Activated CD8-positive, alpha-beta memory T cell treated with anti-CD3 and anti-CD28 coated beads, Interleukin-2, amount 10 ng/mL, durations not matched to agents 7 days and 5 days (primary cell): ENCODE measurements at places on chromosomes 4 and X. TPM values are rescaled to one million over a fixed set of nuclear protein-coding genes. Genes with fewer than 3 reads are reported as not detected.

- peak overlapping the region; percentile 90 for H3K27ac ChIP-seq
- peaks cover 15% of the 10 kb centered on the region for H3K27me3 ChIP-seq
- peak overlapping the region; percentile 93 for H3K4me3 ChIP-seq
- peaks cover 45% of the 10 kb centered on the region for H3K4me1 ChIP-seq
Measured at GRCh38 chr4:101345596-101346350, 1.6 kb downstream of the PPP3CA start.

DNA sequence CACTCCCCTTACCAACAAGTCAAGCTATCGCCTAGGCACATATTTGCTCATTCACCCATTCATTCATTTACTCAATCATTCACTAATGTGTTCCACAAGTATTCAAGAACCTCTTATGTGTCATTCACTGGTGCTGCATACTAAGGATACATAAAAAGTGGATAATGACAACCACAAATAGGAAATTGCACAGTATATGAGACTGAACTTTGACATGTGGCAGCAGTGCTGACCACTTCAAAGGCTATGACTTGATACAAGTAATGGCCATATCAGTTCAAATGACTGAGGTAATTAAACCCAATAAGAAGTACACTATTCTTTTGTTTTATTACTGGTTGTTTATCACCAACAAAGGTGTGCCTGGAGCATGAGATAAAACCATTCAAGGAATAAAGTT lies 282.5 kb downstream of the KLHL13 start:
- H3K4me1 ChIP-seq: no peaks in the 10 kb centered on the region
- H3K27ac ChIP-seq: no peak overlapping the region
- no peaks in the 10 kb centered on the region for H3K36me3 ChIP-seq
- H3K4me3 ChIP-seq: no peak overlapping the region
- H3K27me3 ChIP-seq: no peaks in the 10 kb centered on the region

DNA sequence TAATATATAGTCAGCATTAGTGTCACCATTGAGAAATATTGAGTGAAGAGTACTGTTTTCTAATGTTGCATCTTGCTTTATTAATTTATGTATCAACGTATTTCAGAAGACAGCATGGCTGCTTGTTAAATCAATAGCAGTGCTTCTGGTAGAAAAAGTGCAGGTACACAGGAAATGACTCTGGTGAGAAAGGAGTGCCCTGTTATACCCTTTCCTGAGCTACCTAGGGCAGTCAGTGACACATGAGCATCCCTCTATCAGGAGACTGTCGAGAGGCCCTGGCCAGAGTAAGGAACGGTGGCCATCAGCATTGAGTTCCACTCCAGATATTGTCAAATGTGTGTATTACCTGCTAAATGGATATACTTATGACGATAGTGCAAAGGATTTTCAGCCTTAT lies 42.1 kb downstream of the SCML1 start:
- H3K27ac ChIP-seq: no peak overlapping the region
- H3K36me3 ChIP-seq: no peaks in the 10 kb centered on the region
- DNase-seq: no peak
- no peaks in the 10 kb centered on the region for H3K27me3 ChIP-seq
- H3K4me1 ChIP-seq: no peaks in the 10 kb centered on the region

Gene MAGEB17
- not detected for total RNA-seq

Gene DKK2
- not detected for total RNA-seq

GRCh38 chrX:147403040-147403439 lies 508.7 kb upstream of the FMR1 start:
- DNase-seq: no peak
- no peak overlapping the region for H3K4me3 ChIP-seq
- H3K27me3 ChIP-seq: no peaks in the 10 kb centered on the region
- H3K27ac ChIP-seq: no peak overlapping the region
- H3K36me3 ChIP-seq: no peaks in the 10 kb centered on the region

Gene CLCN5
- total RNA-seq: 4.0 TPM

GRCh38 chr4:159143687-159144086 lies 40.8 kb downstream of the RAPGEF2 start:
- no peak overlapping the region for H3K4me3 ChIP-seq
- no peak overlapping the region for H3K27ac ChIP-seq
- peaks cover 3% of the 10 kb centered on the region for H3K36me3 ChIP-seq
- H3K27me3 ChIP-seq: no peaks in the 10 kb centered on the region
- DNase-seq: no peak
- H3K4me1 ChIP-seq: no peaks in the 10 kb centered on the region

GRCh38 chr4:107153228-107153627 lies 117.1 kb upstream of the DKK2 start:
- H3K27ac ChIP-seq: no peak overlapping the region
- no peak overlapping the region for H3K4me3 ChIP-seq
- no peaks in the 10 kb centered on the region for H3K36me3 ChIP-seq
- H3K4me1 ChIP-seq: no peaks in the 10 kb centered on the region
- DNase-seq: no peak
- H3K27me3 ChIP-seq: no peaks in the 10 kb centered on the region

DNA sequence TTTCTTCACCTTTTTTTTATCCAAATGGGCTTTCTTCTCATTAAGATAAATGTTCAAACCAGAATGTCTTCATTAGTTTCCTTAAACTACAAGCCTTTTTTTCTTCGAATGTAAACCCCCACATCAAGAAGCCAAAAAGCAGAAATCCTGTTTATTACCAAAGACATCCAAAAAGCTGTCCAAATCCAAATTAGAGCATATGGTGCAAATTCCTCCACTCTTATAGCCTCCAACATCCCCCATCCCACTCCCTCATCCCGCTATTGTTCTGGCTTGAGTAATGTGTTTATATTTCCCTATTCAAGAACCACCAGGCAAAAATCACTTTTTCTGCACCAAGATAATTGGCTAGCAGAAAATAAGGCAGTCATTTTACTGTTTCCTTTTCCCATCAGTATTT lies 315.1 kb upstream of the ADGRL3 start:
- DNase-seq: no peak
- no peak overlapping the region for H3K27ac ChIP-seq
- H3K4me3 ChIP-seq: no peak overlapping the region
- no peaks in the 10 kb centered on the region for H3K4me1 ChIP-seq

Gene PHF8
- 44.9 TPM for total RNA-seq

- H3K4me3 ChIP-seq: no peak overlapping the region
- no peak for DNase-seq
- no peak overlapping the region for H3K27ac ChIP-seq
- H3K27me3 ChIP-seq: no peaks in the 10 kb centered on the region
Measured at GRCh38 chr4:141425124-141425523, 204.4 kb downstream of the ZNF330 start.

Gene DLG3
- 39.6 TPM for total RNA-seq

Gene RAB39B
- 9.4 TPM for total RNA-seq

- no peaks in the 10 kb centered on the region for H3K36me3 ChIP-seq
- H3K4me1 ChIP-seq: no peaks in the 10 kb centered on the region
- no peak for DNase-seq
- H3K27me3 ChIP-seq: no peaks in the 10 kb centered on the region
- H3K27ac ChIP-seq: no peak overlapping the region
- no peak overlapping the region for H3K4me3 ChIP-seq
Measured at GRCh38 chr4:27846951-27847350, 986.3 kb downstream of the STIM2 start.

Gene SLITRK4
- total RNA-seq: not detected

Gene VCX
- not detected for total RNA-seq

GRCh38 chrX:40827331-40827730 lies 92.0 kb upstream of the MED14 start:
- no peaks in the 10 kb centered on the region for H3K27me3 ChIP-seq
- no peaks in the 10 kb centered on the region for H3K4me1 ChIP-seq
- no peak overlapping the region for H3K27ac ChIP-seq
- H3K4me3 ChIP-seq: no peak overlapping the region
- no peak for DNase-seq
- H3K36me3 ChIP-seq: no peaks in the 10 kb centered on the region

DNA sequence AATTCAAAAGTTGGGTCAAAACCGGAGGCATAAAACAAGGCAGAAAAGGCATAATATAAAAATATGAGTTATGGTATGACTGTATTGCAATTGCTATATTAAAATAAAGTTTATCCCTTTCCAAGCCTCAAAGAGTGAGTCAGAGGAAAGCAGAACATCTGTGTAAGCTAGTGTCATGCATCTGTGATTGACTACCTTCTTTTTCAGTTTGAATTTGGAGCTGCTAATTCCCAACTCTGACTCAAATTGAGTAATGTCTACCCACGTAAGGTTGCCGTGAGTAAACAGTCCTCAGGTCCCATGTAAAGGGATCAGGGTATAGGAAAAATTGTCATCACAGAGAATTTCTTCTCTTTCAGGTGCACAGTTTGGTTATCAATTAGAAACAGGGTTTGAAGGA lies 6.5 kb upstream of the SLITRK4 start:
- H3K4me1 ChIP-seq: no peaks in the 10 kb centered on the region
- no peak overlapping the region for H3K4me3 ChIP-seq
- no peaks in the 10 kb centered on the region for H3K36me3 ChIP-seq
- H3K27me3 ChIP-seq: no peaks in the 10 kb centered on the region

Gene LEF1
- total RNA-seq: 29.4 TPM

Gene POLN
- 5.6 TPM for total RNA-seq

Gene MAGEA2
- not detected for total RNA-seq

GRCh38 chrX:47585273-47585672 lies 3.0 kb downstream of the TIMP1 start:
- peaks cover 17% of the 10 kb centered on the region for H3K4me1 ChIP-seq
- no peak overlapping the region for H3K4me3 ChIP-seq
- H3K27ac ChIP-seq: no peak overlapping the region
- no peaks in the 10 kb centered on the region for H3K27me3 ChIP-seq
- H3K36me3 ChIP-seq: peaks cover 2% of the 10 kb centered on the region
- DNase-seq: no peak

Gene SLBP
- total RNA-seq: 133 TPM

DNA sequence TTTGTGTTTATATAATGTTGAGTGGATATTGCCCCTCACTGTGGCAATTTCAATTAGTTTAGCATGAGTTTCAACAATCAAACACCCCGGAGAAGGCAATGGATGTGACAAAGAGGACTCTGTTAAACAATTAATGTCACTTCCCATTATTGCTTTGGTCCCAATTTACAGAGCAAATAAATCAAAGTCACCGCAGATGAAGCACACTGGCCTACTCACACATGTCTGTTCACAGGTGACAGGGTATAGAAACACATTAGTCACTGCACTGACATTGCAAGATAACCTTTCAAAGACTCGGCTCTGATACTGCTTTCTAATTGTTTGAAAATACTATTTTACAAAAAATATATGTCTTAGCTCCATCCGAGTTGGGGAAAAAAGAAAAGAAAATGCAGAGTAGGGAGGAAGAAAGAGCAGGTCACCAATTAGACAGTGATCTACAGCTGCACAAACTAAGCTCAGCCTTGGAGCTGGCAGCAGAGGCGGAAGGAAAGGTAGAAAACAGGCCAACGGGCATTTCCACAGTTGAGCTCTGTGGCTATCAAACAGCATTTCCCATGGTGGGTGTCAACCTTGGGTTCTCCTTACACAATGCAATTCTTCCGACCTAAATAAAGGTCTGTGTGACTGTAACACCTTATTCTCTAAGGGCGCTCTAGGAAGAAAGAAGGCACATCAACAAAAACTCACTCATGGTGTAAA lies 53.9 kb downstream of the PPARGC1A start:
- no peaks in the 10 kb centered on the region for H3K4me1 ChIP-seq
- H3K27ac ChIP-seq: no peak overlapping the region
- no peaks in the 10 kb centered on the region for H3K27me3 ChIP-seq
- no peak for DNase-seq

DNA sequence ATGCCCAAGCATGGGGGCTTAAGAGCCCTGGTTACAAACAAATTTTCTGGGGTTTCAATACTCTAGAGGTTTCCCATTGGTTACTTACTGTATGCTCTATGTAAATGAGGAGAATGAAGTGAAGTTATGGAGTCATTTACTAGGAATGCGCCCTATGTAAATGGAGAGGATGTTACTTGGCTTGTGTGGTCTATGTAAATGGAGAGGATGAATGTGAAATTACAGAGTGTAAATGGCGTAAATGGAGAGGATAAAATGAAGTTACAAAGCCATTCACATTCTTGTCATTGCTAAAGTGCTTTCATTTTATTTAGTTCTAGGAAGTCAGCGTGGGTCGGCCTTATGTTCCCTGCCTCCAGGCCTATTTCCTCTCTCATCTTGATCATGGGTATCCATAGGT lies 810.5 kb upstream of the ADGRL3 start:
- no peaks in the 10 kb centered on the region for H3K27me3 ChIP-seq
- DNase-seq: no peak
- H3K27ac ChIP-seq: no peak overlapping the region
- no peak overlapping the region for H3K4me3 ChIP-seq

- H3K27me3 ChIP-seq: no peaks in the 10 kb centered on the region
- no peak overlapping the region for H3K4me3 ChIP-seq
- no peak for DNase-seq
- H3K36me3 ChIP-seq: peaks cover 1% of the 10 kb centered on the region
- H3K4me1 ChIP-seq: peaks cover 28% of the 10 kb centered on the region
Measured at GRCh38 chr4:140088323-140088967, 65.5 kb downstream of the MAML3 start.
